ENCODE measurements at places on chromosomes 5 and 9.

GRCh38 chr9:84067821-84068220, 87.2 kb downstream of the RMI1 start:
- DNase-seq, result no peak

DNA sequence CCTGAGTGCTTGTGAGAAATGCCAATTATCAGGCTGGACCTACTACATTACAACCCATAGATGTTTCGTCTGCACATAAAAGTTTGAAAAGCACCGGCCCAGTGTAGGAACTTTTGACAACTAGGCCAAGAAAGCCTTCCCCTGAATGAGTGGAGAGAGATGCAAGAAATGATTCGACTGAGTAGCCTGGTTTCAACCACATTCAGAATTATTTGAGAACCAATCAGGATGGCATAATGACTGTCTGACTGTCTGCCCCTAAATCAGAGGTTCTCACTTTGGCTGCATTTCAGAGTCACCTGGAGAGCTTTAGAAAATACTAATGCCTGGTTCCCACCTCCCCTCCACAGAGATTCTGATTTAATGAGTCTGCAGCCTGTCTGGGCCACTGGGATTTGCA, 61.1 kb downstream of the FRMD3 start:
- no peak for DNase-seq

DNA sequence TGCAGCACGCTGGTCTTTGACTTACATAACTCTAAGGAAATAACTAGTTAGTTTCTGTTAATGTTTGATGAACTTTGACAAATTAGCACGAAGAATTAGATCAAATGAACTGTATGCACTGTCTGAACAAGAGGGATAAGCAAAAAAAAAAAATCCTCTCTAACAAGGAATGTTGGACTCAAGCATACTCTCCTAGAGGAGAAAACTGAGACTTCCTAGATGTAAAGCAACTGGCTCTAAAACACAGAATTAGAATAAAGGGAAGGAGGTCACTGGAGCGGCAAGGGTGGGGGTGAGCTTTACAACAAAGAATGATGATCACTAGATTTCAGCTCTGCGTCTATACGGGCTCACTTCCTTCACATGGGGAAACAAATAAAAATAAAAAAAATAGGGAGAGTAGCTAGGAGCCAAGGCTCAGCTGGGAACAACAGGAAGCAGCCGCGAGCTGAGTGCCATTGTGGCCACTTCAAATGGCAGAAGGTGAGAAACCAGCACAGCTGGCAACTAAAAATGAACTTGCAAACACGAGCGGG, 48.7 kb upstream of the CEMIP2 start:
- DNase-seq, result no peak

DNA sequence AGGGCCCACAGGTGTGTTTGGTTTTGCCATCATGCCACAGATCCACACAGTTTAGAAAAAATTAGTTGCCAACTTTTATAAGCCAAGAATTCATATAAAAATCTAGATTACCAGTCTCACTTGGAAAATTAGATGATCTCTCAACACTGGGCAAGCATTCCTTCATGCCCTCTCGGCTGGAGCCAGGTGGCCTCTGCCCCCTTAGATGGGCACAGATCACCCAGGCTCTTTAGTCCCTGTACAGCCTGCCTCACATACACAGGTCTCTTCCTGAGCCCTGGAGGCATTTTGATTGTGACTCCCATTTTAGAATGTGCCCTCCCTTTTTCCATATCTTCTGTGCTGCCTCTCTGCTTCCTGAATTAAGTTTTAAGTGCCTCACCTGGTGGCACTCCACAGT, 20.0 kb downstream of the ACO1 start:
- no peak for DNase-seq

DNA sequence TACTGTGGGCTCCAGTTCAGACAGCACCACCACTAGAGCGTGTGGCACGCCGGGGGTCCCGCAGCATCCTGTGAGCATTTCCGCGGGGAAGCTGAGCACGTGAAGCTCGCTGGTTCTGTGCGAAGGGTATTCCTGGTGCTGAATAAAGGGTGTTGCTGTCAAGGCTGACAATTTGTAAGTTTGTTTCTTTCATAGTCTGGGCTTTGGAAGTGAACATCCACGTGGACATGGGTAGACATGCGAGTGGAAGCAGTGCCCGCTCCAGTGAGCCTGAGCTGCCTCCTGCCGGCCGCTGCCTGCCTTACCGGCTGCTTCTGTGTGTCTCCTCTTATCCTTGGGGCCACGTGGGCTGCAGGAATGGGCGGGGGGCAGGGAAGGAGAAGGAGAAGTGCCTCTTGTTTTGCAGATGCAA, 14.7 kb downstream of the NDUFS6 start:
- no peak for DNase-seq
